NCI-H2081 (cell line): ENCODE measurements at places on chromosomes 2 and 18.

DNA sequence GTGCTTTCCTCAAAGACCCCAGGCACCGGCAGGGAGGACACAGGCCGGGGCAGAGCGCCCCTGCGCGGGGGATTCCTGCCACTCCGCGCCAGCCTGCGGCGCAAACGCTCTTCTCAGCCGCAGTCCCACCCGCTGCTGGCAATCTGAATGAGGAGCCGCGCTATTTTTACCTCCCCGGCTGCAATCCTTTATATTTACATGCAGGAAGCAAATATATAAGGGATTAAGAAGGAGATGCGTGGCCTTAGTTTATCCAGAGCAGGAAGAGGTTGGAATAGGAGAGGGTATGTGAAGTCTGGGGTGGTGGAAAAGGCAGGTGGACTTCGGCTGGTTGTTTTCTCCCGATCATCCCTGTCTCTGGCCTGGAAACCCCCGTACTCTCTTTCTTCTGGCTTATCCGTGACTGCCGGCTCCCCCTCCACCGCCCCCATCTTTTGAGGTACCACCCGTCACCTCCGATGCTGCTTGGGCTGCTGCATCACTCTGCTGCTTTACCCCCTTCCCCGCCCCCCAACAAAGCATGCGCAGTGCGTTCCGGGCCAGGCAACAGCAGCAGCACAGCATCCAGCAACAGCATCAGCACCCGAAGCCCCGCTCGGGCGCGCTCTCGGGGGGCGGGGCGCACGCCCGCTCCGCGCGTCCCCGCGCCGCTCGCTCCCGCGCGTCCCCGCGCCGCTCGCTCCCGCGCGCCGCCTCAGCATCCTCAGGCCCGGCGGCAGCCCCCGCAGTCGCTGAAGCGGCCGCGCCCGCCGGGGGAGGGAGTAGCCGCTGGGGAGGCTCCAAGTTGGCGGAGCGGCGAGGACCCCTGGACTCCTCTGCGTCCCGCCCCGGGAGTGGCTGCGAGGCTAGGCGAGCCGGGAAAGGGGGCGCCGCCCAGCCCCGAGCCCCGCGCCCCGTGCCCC lies at the start of gene ADAM23:
TSS of gene ADAM23 (plus strand) at position 700 of the 902 bp plus-strand sequence. CDS start 335 bp downstream, outside the sequence.
- DNase-seq: peak; percentile 71

- no peak for DNase-seq
Observed at GRCh38 chr2:150392614-150393013, 94.9 kb downstream of the RND3 start.

DNA sequence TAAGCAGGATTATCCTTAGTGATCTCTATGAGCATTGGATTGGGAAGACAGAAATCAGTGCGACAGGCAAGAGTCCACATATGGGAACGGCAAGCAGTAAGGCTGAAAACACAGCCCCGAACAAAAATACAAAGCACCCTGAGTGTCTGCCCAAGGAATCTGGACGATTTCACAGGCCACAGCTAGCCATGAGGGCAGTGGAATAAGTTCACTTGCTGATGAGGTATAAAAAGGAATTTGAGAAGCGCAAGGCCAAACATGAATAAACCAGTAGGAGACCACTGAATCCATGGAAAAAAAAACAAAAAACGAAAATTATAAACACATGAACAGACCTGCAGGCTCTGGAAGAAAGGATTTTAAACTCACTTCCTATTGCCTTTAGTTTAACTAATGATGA lies 24.3 kb downstream of the WDSUB1 start:
- no peak for DNase-seq

GRCh38 chr18:41343808-41344207 lies 611.2 kb upstream of the PIK3C3 start:
- no peak for DNase-seq
